ENCODE measurements at places on chromosomes 13 and 19.

DNA sequence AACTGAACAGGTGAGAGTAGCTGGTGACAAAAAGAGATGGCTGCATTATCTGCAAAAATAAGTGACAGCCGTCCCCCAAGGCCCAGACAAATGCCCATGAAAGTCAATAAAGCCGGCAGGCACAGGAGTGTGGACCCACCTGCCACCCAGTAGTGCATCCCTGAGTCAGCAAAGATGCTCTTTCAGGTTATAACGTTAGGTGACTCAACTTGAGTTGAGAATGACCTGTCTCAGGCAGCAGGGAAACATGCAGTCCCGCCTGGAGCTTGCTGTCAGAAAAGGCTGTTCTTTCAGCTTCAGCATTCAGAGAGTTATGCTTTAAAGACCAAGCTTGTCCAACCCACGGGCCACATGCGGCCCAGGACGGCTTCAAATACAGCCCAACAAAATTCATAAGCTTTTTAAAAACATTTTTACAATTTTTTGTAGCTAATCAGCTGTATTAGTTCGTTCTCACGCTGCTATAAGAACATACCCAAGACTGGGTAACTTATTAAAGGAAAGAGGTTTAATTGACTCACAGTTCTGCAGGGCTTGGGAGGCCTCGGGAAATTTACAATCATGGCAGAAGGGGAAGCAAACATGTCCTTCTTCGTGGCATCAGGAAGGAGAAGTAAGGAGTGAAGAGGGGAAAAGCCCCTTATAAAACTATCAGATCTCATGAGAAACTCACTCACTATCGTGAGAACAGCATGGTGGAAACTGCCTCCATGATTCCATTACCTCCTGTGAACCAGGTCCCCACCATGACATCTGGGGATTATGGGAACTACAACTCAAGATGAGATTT is 110.4 kb downstream of the RAB20 start:
- no peak for DNase-seq

DNA sequence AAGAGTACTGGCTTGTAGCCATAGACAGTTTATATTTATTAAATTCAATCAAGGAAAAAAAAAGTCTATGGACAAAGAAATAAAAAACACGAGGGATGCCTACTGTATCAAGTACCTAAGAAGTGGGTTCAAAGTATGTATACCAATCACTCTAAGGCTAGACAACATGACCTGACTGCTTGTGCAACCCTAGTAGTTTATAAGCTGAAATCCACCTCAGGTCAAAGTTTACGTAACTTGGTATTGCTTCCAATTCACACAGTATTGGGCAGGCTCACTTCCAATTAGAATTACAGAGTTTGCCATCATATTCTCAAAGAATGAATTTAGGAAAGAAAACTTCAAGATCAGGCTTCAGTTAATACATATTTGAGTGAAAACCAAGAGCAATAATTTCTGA is 657.8 kb downstream of the DACH1 start:
- no peak for DNase-seq

- DNase-seq, result no peak
Observed at GRCh38 chr19:10604460-10604980, 17.4 kb upstream of the AP1M2 start.

DNA sequence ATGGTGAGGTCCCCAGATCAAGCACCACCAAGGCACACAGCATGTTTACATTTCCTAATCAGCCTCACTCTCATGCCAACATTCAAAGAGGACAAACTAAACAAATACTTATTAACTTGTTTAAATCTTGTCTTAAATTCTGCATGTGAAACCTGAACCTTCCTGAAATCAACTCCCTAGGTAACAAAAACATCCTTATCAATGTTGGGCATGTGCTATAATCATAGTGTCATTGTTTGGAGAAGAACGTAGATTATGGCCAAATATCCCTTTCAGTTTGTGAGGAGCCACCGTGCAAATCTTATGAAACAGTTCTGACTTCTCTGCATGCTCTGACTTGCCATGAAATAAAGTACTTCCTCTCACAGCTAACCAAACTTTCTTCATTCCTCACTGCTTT is 123.8 kb downstream of the NDFIP2 start:
- DNase-seq, result no peak

- DNase-seq, result no peak
Observed at GRCh38 chr13:71624653-71625600, 242.1 kb downstream of the DACH1 start.

- DNase-seq, result no peak
Observed at GRCh38 chr19:55947532-55947931, at the start of gene NLRP8. NLRP8 (plus strand) TSS chr19:55947832.

GRCh38 chr19:45887200-45887710 is 1.3 kb upstream of the IRF2BP1 start:
- DNase-seq, result no peak

DNA sequence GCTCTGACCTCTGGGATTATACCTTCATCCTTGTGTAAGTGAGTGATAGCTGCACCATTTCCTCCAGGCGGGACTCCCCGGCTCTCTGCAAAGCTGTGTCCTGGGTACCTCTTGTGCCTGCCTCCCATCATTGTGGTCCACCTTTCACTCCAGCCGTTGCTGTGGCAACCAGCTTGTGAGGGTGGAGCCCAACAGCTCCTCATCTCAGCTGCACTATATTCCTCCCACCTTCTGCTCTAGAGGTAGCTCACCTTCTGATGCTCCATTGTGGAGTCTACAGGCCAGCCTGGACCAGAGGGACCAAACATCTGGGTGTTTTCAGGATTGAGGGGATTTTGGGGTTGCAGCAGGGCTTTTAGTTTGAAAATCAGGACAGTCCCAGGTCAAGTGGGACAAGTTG is 708.2 kb downstream of the UQCRFS1 start:
- no peak for DNase-seq

DNA sequence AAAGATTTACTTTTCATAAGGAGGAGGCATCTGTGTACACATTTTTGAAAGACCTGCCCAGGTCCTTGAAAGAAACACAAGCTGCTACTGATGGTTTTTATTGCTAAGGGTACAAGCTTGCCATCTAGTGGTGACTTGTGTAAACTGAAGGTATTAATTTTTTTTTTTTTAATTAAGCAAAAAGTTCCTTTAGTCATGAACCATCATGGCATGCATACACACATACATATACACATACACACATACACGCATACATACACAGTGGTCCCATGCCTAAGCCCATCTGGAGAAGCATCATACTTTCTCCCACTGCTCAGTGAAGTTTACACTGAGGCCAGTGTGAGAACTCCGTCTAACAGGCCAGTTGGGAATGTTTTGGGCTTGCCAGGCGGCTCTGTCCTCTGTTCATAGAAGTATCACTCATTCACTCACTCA is 312.5 kb downstream of the DCLK1 start:
- DNase-seq, result no peak
